ENCODE measurements at places on chromosomes 1 and 21.

GRCh38 chr1:186903374-186904136 lies 74.8 kb downstream of the PLA2G4A start:
- DNase-seq, result no peak

DNA sequence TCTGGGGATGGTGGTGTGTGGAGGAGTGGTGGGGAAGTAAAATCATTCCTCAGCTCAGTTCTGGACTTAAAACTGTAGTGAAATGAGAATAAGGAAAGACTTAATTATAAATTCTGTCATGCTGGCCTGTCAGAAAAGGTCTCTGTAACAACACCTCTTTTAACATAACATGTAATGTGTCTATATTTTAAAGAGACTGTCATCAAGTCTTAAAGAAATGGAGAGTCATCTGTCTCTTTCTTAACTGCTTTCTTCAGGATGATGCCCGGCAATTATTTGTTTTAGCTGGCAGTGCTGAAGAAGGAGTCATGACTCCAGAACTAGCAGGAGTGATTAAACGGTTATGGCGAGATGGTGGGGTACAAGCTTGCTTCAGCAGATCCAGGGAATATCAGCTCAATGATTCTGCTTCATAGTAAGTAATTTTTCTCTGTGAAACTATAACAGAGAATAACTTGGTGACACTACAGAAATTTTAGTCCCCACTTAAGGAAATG lies 30.6 kb downstream of the GNAI3 start:
- DNase-seq, result no peak

- DNase-seq, result peak; percentile 46
Measured at GRCh38 chr1:240027059-240027462, 64.6 kb upstream of the FMN2 start.

GRCh38 chr1:170623171-170623570 lies 40.8 kb upstream of the PRRX1 start:
- no peak for DNase-seq

GRCh38 chr1:15803380-15803779 lies 4.1 kb downstream of the UQCRHL start:
- peak; percentile 30 for DNase-seq

DNA sequence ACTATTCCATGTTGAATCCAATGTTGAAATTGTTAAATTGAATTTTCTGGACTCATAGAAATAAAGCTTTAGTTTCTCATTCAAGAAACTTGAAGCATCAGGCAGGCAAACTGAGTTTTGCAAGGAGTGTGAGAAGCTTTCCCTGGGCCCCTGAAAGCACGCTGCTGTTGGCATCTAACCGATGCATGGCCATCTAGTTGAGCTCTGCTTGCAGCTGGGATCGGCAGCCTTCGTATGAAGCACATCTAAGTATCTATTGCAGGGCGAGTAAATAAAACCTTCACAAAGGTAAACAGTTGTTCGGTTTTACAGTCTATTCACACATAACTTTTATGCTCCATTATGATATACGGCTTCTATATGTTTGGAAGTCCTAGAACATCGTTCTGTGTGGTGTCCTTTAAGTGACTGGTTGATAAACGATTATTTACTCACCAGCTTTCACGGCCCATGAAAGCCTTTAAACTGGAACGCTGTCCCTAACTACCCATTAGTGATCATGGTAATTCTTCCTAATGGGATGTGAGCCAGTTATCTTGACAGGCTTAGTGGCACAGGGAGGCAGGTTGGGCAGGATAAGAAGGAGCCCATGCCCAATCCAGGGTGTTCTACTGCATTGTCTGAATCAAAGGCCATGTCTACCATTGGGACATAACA lies 71.7 kb downstream of the SEC16B start:
- no peak for DNase-seq

DNA sequence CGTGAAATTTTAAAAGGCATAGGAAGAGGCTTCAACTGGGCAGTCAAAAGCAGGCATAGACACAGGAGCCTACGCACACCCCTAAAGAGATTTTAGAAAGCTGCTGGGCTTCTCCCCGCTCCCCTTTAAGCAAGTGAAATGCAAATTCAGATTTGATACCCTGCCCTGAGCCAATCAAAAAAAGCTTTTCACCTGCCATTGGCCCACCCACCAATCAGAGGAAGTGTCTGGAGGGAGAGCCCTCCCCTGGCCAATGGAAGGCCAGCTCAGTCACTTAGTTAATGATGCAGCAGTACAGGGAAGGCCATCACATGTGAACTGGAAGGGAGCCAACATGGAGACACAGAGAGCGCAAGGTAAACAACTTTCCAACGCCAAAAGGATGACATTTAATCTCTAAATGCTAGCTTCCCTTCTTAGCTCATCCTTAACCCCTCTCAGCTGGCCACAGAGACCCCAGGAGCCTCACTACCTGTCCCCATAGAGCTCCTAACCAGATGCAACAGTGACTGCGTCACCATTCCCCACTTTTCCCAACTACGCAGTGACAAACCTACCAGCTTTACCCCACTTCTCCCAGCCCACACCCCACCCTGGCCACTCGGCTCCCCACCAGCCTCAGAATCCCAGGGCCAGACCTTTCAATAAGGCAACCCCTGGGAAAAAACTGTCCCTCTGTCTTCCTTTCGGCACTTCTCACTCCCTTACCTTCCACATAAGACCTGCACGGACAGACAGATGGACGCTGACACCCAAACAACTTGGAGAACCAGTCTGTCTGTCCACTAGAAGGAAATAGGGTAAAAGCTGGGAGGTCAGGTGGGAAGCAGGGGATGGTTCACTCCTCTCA lies 71.0 kb downstream of the CD46 start:
- no peak for DNase-seq

DNA sequence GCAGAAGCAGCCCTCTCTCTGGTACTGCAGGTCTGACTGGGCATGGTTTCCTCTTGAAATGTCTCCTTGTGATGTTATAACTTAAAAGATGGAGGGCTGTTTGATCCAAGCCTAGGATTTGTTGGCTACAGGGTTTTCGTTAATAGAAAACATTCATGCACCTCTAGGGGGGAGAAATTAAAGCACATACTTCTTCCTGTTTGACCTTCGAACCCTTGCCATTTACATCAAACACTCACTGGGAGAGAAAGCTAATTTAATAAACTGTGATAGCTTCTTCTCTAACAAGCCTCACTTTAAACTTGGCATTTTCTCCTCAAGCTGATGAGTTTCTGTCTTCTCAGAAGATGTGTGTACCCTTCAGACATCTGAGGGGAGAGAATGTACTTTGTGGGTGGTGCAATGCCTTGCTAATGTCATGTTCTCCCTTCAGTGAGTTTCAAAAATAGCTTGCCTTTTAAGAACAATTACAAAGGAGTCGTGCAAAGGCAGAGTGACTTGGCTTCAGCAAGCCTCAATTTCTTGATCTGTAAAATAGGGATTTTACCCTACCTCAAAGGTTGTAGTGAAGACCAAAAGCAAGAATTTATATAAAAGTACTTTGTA lies 20.4 kb downstream of the CACHD1 start:
- no peak for DNase-seq

GRCh38 chr1:194104247-194104844 lies 917.9 kb upstream of the B3GALT2 start:
- DNase-seq, result no peak

GRCh38 chr1:41698916-41699860 lies 214.7 kb upstream of the EDN2 start:
- no peak for DNase-seq

DNA sequence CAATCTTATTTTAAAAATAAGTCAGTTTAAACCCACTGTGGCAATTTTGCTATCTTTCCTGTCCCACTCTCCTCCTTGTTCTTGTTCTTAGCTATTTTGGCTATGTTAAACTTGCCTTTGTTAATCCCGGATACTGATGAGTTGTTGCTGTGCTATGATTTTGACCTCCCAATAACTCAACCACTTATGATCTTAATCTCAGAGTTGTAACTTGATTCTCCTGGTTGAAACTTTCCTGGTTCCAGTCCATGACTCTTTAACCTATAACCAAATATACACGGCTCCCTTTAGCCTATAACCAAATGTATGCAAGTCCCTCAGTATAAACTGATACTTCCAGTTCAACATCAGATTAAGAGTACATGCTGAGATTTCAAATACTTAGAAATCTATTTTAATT lies 15.6 kb upstream of the ACADM start:
- DNase-seq, result no peak

GRCh38 chr21:14712121-14712715 lies 166.1 kb upstream of the SAMSN1 start:
- DNase-seq, result no peak

DNA sequence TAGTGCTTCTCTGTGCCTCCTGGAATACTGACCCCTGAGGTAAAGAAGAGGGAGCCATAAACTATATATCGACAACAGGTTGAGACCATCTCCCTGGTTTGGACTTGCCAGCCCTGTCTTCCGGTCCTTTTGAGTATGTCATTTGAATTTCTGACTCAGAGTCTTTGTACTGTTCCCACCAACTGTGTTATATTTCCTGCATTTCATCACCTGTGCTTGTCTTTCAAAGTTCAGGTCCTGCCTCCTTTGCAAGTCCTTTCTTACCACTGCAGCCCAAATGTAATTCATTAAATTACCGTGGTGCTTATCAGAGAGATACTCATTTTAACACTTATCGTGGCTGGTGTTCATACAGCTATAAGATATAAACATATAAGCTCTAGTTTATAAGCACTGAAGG lies 10.7 kb downstream of the AK5 start:
- DNase-seq, result no peak

GRCh38 chr1:232952514-232953499 lies 2.4 kb downstream of the NTPCR start:
- DNase-seq, result peak; percentile 27

DNA sequence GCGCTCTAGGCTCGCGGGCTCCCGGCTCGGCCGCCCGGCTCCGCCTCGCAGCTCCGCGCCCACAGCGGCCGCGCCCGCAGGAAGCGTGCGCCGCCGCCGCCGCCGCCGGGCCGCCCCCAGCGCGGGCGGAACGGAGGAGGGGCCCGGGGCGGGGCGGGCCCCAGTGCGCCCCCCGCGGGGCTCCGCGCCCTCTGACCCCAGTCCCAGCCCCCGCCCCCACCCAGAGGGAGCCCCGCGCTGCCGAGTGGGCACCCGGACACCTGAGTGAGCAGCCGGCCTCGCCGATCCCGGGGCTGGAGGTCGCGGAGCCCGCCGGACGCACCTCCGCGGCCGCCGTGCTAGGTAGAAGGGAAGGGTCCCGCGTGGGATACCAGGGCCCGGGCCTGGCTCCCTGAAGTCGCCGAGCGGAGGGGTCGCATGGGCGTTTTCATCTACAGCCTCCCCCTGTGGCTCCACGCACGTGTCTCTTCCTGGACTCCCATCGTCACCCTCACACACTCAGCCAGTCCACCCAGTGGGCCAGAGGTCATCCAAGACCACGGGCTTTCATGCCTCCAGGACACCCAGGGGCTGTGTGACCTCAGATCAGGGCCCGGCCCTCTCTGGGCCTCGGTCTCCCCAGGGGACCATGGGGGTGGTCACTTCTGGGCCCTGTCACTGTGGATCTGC lies at the start of gene SDC3:
TSS of gene SDC3 (minus strand) at position 63 of the 669 bp plus-strand sequence. CDS start 172 bp downstream, outside the sequence.
- no peak for DNase-seq

GRCh38 chr1:84020151-84020550 lies 21.2 kb upstream of the TTLL7 start:
- DNase-seq, result no peak

- no peak for DNase-seq
Measured at GRCh38 chr1:114488739-114489138, 22.3 kb downstream of the TRIM33 start.

GRCh38 chr1:198088360-198089071 lies 68.3 kb upstream of the NEK7 start:
- DNase-seq, result no peak

DNA sequence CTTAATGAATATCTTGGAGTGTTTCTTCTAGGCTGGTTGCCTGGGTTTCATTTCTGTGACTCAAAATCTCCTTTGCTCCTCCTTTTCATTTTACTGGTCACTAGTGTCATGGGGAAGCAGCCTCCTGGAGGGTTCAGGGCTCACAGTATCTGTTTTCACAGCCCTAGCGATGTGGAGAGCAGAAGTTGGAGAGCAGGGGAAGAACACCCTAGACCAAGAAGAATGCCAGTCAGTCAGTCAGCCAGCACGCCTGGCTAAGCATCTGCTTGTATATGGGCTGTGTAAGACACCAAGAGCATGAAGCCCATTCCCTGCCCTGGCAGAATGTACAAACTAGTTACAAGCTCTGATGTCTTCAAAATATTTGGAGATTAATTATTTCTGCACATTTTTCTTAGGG lies 7.9 kb downstream of the RXRG start:
- no peak for DNase-seq

GRCh38 chr1:37255136-37255795 lies 219.1 kb upstream of the ZC3H12A start:
- peak; percentile 58 for DNase-seq

GRCh38 chr1:206415942-206416341 lies 54.3 kb upstream of the IKBKE start:
- DNase-seq, result no peak

DNA sequence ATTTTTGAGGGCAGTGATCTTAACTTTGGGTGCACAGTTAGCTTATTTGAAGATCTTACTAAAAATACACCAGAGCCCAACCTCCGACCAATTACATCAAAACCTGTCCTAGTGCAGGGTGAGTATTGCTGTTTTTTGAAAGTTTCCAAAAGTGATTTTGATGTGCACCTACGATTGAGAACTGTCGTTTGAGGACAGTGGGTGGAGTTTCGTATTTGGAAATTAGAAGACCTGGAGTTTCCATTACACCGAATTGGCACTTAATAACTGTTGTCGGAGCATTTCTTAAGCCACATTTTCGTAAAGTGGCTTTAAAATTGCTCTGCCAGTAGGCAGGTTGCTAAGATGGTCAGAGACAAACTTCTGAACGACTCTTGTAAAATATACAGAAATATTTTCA lies 1.1 kb downstream of the SOD1 start:
- DNase-seq, result no peak

GRCh38 chr1:151976858-151977257 lies 16.8 kb downstream of the S100A10 start:
- DNase-seq, result no peak

- DNase-seq, result no peak
Measured at GRCh38 chr1:6008084-6008415, 15.8 kb upstream of the NPHP4 start.

GRCh38 chr1:25467193-25467592 lies 36.5 kb downstream of the MACO1 start:
- DNase-seq, result no peak

DNA sequence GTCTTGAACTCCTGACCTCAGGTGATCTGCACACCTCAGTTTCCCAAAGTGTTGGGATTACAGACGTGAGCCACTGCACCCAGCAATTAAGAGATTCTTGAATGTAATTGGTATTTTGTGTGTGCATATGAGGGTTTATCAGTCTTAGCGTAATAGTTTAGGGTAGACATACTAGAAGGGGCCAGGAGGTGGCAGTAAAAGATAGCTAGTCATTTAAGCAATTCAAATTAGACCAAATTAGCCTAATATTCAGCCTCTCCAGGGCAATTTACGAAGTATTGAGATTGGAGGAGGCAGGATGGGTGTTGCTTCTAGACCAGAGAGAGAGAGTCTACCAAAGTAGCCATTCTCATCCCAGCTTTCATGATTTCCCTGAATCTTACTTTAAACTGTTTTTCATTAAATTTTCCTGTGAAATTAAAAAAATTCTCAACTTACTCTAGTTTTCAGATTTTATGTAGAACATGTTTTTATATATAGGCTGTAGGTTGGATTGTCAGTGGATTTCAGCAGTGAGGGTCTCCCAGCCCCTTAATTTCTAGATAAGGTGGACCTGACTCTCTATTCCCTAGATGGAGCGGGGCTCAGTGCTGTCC lies 119.7 kb downstream of the HHAT start:
- peak; percentile 15 for DNase-seq
